Neural crest cell (in vitro differentiated cells): ENCODE measurements at places on chromosomes 7 and 10. TPM values are rescaled to one million over a fixed set of nuclear protein-coding genes. Genes with fewer than 3 reads are reported as not detected.
A peak's percentile ranks its signal among the peaks of the same experiment; 100 is the strongest.

GRCh38 chr7:47771990-47772360 is 176.3 kb downstream of the PKD1L1 start:
- DNase-seq = no peak

DNA sequence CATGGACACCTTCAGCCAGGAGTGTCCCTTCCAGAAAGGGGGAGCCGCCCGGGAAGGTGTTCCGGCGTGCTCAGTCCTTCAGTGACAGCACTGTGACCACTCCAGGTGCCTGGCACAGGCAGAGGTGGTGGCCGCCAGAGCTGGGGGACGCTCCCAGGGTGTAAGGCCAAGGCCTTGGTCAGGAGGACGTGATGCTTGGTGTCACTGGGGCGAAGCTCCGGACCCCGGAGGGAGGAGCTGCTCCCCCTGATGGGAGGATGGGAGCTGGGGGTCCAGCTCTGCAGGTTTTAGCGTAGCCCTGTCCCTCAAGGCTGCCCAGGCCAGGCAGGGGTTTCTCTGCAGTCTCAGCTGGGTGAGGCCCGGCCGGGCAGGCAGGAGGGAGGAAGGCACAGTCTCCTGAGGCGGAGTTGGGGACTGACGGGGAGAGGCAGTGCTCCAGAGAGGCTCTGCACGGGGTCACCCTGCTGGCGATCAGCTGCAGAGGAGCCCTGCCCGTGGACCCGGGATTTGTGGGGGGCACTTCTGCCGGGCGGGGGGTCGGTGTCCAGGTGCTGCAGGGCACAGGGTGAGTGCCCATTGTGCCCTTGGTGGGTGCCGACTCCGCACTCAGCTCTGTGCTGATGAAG is 56.5 kb upstream of the DNAJB6 start:
- no peak for DNase-seq

DNA sequence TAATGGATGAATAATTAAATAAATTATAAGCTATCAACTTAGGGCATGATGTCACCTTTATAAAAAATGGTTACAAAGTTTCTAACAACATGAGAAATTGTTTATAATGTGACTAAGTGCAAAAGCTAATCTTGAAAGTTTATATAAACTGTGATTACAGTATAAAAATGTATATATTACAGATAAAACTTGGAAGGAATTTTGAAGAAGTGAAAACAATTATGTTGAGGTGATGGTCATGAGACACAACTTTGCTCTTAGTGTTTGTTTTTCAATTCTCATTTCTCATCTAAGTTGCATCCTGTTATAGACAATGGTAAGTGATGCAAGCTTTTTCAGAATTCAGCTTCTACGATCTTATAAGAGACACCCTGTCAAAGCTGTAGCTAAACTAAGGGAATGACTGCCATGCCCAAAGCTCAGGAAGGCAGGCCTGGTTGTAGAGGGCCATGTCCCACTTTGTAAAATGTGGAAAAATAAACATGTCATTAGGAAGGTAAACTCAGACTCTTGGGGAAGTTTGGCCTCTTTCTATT is 23.9 kb downstream of the MACC1 start:
- DNase-seq = no peak

DNA sequence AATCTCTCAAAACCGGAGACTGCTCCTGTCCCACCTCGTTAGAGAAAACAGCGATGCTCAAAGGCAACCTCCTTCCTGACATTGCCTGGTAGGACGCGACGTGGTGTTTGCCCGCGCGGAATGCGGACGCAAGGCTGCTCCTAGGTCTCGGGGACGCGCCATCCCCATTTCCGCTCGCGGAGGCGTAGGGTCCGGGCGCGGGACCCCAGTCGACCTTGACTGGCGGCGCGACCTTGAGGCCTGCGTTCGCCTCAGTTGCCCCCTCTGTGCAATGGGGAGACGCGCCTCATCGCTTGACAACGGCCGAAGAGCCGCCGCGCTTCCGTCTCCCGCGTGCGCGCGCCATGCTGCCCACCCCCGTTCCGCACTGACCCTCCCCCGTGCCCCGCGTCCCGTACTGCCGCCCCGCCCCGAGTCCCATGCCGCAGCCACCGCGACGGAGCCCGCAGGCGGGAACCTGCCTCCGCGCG is 412 bp upstream of the PPIA start:
- DNase-seq = no peak

- peak; percentile 65 for DNase-seq
Measured at GRCh38 chr7:13920053-13920697, 69.3 kb downstream of the ETV1 start.

GRCh38 chr7:74625446-74625845 is 32.1 kb upstream of the GTF2I start:
- DNase-seq = no peak

DNA sequence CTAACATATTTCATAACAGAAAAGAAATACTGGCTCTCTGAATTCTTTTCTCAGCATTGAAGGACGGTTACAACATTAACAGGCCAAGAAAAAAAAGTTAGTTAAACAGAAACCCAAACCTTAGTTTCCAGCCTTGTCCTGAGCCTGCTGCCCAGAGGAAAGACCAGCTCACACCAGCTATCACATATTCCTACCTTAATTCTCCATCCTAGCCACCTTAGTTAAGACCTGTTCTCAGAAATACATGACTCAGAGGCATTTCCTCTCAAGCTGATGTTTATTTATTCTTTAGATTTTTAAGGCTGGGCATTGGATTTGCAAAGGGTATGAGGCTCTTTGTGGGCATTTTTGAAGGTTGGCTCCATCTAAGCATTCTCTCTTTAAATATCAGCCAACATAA is 34.3 kb upstream of the ADAM12 start:
- DNase-seq = no peak

DNA sequence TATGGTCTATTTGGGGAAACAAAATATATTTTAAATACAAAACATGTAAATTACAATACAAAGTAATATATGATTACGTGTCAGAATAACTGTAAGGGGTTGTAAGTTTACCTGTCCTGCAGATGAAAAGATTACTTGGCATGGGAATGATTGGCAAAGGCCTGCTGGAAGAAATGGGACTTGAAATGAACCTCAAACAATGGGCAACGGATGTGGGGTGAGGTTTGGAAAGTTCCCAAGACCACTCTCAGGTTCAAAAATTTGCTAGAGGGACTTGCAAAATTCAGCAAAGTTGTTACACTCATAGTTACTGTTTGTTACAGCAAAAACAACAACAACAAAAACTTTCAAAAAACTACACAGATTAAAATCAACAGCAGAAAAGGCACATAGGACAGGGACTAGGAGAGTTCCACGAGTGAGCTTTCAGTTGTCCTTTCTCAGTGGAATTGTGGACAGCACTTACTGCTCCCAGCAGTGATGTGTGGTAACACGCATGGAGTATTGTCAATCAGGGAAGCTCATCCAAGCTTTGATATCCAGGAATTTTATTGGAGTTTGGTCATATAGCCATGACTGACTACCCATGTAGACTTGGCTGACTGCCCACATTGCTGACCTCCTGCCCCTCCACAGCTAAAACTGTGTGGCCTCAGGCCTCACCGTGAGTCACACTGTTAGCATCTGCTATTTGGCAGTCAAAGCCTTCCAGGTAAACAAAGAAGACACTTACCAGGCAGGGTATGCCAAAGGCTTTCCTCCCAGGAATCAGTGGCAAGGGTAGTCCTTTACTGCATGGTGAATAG is 43.8 kb downstream of the EXOC6 start:
- DNase-seq = no peak

DNA sequence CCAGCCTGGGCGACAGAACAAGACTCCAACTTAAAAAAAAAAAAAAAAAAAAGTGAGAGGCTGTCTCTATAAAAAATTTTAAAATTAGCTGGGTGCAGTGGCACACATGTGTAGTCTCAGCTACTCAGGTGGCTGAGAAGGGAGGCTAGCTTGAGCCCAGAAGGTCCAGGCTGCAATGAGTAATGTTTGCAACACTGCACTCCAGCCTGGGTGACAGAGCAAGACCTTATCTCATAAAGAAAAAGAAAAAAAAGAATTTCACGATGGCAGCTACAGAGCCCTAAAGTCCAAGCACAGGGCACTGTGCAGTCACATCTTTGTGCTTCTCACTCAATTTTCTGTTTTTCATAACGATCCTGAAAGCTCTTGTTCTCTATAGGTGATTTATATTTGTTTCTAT is 209.5 kb upstream of the KCTD7 start:
- DNase-seq = no peak

DNA sequence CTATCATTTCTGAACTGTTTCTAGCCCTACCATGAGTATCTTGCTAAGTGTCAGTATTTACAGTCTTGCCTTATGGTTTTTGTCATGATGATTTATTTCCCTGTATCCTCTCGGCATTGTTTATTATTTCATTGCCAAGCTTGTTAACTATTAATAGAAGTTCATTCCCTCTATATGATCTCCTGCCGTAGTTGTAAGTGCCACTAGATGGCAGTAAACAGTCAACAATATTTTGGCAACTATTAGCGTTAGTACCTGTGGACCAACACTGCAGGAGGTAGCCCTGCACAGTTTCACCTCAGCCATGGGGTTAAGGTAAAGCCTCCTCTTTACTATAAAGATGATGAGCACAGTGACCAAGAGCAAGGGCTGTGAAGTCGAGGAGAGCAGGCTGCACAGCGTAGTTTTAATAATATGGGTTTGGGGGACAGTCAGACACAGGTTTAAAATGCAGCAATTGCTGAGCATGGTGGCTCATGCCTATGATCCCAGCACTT is 26.1 kb upstream of the CCNJ start:
- peak; percentile 36 for DNase-seq

DNA sequence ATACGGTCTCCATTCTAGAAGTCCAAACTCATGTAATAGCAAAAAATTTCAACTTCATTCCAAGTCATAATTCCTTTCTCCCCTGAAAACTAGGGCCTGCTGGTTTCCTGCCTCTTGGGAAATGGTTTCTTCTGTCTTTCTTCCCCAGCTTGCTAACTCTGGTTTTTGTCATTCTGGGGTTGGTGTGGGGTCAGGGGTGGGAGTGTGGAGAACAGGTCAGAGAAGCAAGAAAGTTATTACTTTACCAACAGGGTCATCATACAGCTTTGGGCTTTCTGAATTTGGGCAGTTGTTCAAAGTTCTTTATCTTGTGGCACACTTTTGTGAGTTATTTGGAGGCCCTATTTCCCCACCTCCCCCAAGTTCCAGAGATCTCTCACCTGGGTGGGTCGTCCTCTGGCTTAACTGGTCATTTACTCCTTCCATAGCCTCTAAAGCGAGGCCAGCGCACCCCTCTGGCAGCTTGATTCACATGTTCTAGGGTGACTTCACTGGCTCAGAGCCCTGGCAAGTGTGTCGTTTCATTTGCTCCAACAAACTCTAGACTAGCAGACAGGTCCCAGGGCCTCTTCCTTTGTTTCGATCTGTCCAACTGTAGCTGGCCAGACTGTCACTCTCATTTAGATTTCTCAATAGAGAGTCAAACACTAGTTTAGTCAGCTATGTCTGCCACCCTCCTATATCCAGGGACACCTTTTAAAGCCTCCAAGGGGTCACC is 161.2 kb downstream of the JCAD start:
- no peak for DNase-seq

DNA sequence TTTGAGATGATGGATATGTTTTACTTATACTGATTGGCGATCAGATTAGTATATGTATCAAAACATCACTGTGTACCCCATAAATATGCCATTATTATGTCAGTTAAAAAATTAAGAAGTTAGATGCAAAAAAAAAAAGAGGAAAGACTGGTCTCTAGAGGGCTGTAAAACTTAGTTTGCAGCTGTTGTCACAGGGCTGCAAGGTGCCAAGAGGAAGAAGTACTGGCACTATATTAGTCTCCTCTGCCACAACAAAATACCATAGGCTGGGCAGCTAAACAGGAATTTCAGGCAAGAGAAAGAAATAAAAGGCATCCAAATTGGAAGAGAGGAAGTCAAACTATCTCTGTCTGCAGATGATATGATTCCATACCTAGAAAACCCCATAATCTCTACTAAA is 177.8 kb upstream of the PLPP4 start:
- DNase-seq = no peak

GRCh38 chr7:55571511-55572377 is 558 bp downstream of the VOPP1 start:
- peak; percentile 58 for DNase-seq

GRCh38 chr10:132993271-132994184 is 51.2 kb upstream of the CFAP46 start:
- no peak for DNase-seq

GRCh38 chr7:70574314-70574834 is 557.6 kb upstream of the GALNT17 start:
- no peak for DNase-seq

DNA sequence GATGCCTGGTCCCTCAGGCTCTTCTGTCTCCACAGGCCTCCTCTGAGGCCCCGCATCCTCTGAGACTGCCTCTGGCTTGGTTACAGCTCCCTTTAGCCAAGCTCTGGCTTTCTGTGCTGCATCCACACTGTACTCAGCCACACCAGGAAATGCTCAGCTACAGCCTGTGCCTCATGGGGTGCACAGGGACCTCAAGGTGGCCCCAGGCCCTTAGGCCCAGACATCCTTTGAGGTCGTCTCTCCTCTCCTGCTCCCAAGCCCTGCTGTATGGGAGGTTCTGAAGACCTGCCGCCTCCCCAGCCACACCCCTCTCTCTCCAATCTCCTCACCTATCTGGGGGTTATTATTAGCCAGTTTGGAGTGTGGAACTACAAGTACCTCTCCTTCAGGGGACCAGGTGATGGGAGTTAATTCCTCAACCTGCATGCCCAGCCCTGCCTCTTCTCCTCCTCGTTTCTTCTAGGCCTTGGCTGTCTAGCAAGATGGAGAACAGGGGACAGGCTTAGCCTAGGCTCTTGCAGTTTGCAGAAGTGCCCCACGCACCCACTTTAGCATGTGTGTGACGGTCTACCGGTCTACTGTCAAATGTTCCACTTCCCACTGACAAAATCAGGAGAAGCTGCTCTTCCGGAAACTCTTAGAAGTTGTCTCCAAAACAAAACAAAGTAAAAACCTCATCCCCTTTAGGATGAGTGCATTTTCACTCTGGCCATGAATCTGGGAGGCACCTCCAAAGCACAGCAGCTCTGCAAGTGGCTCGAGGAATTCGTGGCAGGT is 64.0 kb upstream of the WAC start:
- DNase-seq = no peak

GRCh38 chr10:57791546-57791945 is 476.1 kb downstream of the IPMK start:
- DNase-seq = no peak

LAMB4 gene
- total RNA-seq = 0.11 and 0.16 TPM in 2 replicates

ACTA2 gene
- total RNA-seq = 7.0 and 7.6 TPM in 2 replicates

UCMA gene
- total RNA-seq = not detected in 2 replicates

SFXN3 gene
- total RNA-seq = 1.9 and 2.1 TPM in 2 replicates

CTAGE8 gene
- 0.72 TPM in 1 of 2 replicates, not detected in the other for total RNA-seq

H2BK1 gene
- not detected in 2 replicates for total RNA-seq
